ENCODE measurements at places on chromosomes 7 and 10. TPM values are rescaled to one million over a fixed set of nuclear protein-coding genes. Genes with fewer than 3 reads are reported as not detected.

DNA sequence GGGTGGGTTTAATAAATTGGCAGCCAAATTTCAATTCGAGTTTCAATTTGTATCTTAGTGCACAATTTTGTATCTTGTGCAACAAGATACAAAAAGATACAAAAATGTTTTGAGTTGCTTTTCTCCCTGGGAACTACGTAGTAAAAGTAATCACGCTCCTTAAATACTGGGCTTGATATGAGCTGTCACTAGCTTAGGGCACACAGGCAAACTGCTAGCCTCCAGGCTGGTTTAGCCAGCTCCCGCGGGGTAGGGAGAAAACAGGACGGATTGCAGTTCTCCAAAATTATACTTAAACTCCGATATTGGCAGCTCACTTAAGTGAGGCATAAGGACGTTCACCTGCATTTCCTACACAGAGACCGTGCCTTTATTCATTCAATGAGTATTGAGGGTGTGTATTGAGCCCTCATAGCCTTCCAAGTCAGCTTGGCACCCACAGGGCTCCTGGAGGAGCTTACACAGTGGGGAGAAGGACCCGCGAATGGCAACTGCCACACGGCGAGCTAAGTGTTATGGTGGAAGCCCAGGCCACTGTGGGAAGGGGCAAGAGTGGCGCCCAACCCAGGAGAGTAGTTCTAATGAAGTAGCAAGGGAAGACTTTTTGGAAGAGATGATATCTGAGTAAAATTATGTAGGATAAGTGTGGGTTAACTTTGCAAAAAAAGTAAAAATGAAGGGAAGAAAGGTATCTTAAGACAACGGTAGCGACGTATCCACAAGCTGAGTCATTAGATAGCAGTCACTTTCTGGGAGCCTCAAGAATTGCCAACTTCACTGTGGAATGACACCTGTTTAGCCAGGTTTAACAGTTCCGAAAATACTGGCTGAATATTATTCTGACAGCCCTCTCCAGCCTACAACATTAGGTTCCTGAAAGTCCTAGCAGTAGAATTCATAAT, 1.6 kb upstream of the EPC1 start:
- no peak for DNase-seq

TRPV6 gene
- total RNA-seq, result not detected

GRCh38 chr10:97081621-97082235, 104.0 kb downstream of the SLIT1 start:
- DNase-seq, result peak; percentile 76

- DNase-seq, result no peak
These were observed 23.1 kb upstream of the PITRM1 start for GRCh38 chr10:3195726-3196125.

- peak; percentile 85 for DNase-seq
These were observed 63.9 kb upstream of the AHR start for GRCh38 chr7:17234398-17235031.

LRRD1 gene
- 0.13 TPM for total RNA-seq
